ENCODE measurements at places on chromosomes 6 and 20. TPM values are rescaled to one million over a fixed set of nuclear protein-coding genes. Genes with fewer than 3 reads are reported as not detected.
A peak's percentile ranks its signal among the peaks of the same experiment; 100 is the strongest.

DNA sequence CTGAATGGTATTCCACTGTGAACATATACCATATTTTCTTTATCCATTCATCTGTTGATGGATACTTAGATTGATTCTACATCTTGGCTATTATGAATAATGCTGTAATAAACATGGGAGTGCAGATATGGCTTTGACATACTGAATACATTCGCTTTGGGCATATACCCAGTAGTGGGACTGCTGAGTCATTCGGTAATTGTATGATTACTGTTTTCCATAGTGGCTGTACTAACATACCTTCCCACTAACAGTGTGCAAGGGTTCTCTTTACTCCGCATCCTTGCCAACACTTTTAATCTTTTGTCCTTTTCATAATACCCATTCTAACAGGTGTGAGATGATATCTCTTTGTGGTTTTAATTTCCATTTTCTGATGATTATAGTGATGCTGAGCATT is 98.2 kb upstream of the ESR1 start:
- no peak overlapping the region for H3K27ac ChIP-seq
- H3K4me3 ChIP-seq: no peak overlapping the region
- DNase-seq: no peak
- 0 out of 2 replicates have a peak, but pooled peaks cover 2% of the 10 kb centered on the region for H3K27me3 ChIP-seq

DNA sequence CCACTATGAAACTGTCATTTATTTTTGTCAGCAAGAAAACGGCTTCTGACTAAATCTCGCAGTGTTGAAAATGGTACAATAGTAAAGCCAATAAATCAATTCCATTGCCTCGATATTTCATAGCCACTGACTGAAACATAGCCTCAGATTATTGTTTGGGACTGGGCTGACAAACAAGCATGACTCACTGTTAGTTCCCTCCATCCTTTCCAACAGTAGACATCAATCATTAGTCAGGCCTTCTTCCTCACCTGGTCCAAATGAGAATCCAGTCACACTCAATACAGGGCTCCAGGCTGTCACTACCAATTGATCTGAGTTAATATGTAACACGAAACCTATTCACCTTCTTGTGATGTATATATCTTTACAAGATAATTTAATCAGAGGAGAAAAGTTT is 66.1 kb downstream of the ADGRB3 start:
- H3K4me1 ChIP-seq: peaks cover 27% of the 10 kb centered on the region
- no peaks in the 10 kb centered on the region for H3K36me3 ChIP-seq
- no peaks in the 10 kb centered on the region for H3K27me3 ChIP-seq
- DNase-seq: no peak
- H3K4me3 ChIP-seq: no peak overlapping the region

The GMPR gene
- 2.4 TPM for total RNA-seq

The RAB5IF gene
- total RNA-seq: 88.4 TPM

DNA sequence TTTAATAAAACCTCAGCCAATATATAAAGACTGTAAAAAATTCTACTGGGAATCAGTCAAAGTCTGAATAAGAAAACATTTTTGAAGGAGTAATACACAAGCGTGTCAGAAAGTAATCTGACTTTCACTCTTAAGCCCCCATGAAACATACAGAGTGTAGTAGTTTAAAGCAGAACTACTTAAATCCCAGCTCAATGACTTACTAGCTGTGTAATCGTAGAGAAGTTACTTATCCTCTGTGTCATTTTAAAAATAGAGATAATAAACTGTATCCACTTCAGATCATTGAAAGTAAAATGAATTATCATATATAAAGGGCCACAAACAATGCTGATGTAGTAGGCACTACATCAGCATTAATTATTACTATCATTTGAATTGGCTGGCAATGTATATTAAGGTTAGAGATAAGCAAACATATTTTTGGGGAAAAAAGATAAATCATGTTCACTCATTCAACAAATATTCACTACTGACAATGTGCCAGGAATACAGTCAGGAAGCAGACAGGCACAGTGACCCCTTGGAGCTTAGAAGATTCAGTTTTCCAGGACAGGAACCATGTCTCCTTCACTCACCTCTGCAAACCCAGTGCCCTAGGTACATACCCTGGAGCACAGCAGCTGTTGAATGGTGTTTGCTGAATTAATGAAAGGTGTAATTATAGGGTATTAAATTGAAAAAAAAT is 14.4 kb downstream of the REPS1 start:
- H3K4me1 ChIP-seq: peaks cover 79% of the 10 kb centered on the region
- no peak overlapping the region for H3K4me3 ChIP-seq
- no peak overlapping the region for H3K27ac ChIP-seq
- no peaks in the 10 kb centered on the region for H3K27me3 ChIP-seq

The COL11A2 gene
- 4.4 TPM for total RNA-seq

- peak overlapping the region; percentile 61 for H3K4me3 ChIP-seq
- no peak for DNase-seq
- H3K4me1 ChIP-seq: peaks cover 21% of the 10 kb centered on the region
- H3K36me3 ChIP-seq: peaks cover 12% of the 10 kb centered on the region
These were observed 113.9 kb downstream of the HFE start for GRCh38 chr6:26200918-26201721.

DNA sequence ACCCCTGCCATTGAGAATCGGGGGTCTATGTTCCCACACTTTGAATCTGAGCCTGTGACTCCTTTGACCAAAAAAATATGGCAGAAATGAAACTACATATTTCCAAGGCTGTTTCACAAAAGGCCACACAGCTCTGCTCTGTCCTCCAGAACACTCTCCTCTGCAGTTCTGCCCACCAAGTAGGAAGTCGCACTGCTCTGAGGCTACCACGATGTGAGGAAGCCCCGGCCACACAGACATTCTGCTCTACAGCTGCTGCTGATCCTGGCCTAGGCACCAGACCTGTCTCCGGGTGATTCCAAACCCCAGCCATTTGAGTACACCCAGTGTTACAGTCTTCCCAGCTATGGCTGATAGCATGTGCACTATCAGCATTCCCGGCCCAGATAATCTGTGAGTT is 85.1 kb downstream of the LYRM4 start:
- H3K4me3 ChIP-seq: no peak overlapping the region
- H3K27ac ChIP-seq: no peak overlapping the region
- no peaks in the 10 kb centered on the region for H3K27me3 ChIP-seq
- no peak for DNase-seq

DNA sequence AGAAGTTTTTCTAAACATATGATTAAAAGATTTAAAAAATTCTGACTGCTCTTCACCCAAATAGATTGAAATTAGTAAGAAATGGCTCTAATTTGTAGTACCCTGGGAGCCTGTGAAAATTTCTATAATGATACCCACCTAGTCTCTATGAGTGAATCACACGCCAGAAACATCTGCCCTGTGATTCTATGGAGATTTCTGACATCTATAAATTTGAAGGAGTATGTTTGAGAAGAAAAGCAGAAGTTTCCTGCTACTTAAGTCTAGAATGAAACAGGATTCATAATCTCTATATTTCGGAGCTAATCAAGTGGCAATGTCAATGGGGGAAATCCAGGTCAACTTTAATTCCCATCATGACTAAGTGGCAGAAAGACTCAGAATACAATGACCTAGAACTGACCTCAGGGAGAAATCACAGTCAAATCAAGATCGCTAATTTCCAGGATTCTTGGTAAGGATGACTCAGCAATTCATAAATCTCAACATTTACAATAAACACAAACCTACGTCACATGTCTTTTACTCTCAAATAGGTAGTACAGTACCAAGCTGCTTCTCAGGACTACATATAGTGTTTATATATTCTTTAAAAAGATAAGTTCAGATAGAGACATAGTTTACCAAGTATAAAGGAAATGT is 186.2 kb upstream of the TNFAIP3 start:
- no peaks in the 10 kb centered on the region for H3K4me1 ChIP-seq
- no peak overlapping the region for H3K27ac ChIP-seq
- DNase-seq: no peak
- H3K4me3 ChIP-seq: no peak overlapping the region
- H3K27me3 ChIP-seq: no peaks in the 10 kb centered on the region

DNA sequence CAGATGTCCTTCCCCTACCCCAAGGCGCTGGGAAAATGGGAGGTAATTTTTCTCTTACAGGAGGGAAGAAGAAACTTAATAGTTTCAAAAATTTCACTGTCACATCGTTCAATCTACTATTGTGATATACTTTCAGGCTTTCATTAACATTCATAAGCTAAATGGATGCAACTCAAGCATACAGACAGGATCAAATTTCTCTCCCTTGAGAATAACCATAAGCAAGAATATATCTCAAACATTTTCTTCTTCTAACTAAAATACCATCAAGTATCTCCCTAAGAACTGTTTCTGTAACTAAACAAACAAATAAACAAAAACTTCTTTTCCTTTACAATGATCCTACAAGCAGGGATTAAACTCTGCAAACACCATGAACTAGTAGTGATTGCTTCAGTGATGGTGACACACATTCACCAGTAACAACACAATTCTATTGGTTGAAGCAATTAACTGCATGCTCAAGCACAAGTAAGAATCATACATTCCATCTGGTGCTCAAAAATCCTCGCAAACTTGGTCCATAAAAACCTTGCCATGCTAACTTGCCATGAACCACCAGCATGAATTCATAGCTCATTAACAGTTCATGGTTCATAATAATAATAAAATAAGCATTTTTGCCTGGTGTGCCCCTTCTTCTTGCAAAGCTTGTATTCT is 183.8 kb downstream of the PTPRK start:
- peaks cover 27% of the 10 kb centered on the region for H3K4me1 ChIP-seq
- no peaks in the 10 kb centered on the region for H3K36me3 ChIP-seq
- H3K27me3 ChIP-seq: no peaks in the 10 kb centered on the region
- DNase-seq: no peak

- H3K36me3 ChIP-seq: no peaks in the 10 kb centered on the region
- no peaks in the 10 kb centered on the region for H3K4me1 ChIP-seq
- no peaks in the 10 kb centered on the region for H3K27me3 ChIP-seq
- no peak overlapping the region for H3K27ac ChIP-seq
- no peak overlapping the region for H3K4me3 ChIP-seq
- DNase-seq: no peak
These were observed 138.4 kb upstream of the TENT5A start for GRCh38 chr6:81890846-81891245.

DNA sequence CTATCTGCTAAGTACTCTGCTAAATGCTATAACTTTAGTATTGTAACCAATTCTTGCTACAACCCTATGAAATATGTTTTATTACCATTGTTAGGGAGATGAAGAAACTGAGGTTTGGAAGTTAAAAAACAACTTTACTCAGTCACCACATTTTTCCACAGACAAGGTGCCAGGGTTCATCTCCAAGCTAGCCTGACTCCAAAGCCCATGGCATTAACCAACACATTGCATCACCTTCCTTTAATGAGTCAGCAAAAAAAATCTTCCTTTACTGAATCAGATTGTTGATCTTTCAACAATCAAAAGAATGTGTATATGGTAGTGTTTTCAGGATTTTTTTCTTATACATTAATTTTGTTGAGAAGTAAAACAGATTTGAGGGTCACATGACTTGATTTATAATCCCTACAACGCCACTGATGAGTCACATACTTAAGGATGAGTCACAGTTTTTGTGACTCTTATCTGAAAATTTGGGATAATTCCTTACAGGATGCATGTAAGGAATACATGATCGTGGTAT is 41.5 kb downstream of the MAN1A1 start:
- no peaks in the 10 kb centered on the region for H3K36me3 ChIP-seq
- peaks cover 18% of the 10 kb centered on the region for H3K4me1 ChIP-seq

- H3K4me1 ChIP-seq: peaks cover 40% of the 10 kb centered on the region
- H3K36me3 ChIP-seq: peaks cover 10% of the 10 kb centered on the region
- H3K27ac ChIP-seq: peak overlapping the region; percentile 15
- no peak overlapping the region for H3K4me3 ChIP-seq
These were observed 622.8 kb upstream of the EPHA7 start for GRCh38 chr6:94041945-94042709.

GRCh38 chr20:14757728-14758127 is 420.3 kb upstream of the FLRT3 start:
- H3K36me3 ChIP-seq: no peaks in the 10 kb centered on the region
- peak; percentile 47 for DNase-seq
- H3K27me3 ChIP-seq: no peaks in the 10 kb centered on the region
- no peak overlapping the region for H3K4me3 ChIP-seq
- peaks cover 17% of the 10 kb centered on the region for H3K4me1 ChIP-seq

DNA sequence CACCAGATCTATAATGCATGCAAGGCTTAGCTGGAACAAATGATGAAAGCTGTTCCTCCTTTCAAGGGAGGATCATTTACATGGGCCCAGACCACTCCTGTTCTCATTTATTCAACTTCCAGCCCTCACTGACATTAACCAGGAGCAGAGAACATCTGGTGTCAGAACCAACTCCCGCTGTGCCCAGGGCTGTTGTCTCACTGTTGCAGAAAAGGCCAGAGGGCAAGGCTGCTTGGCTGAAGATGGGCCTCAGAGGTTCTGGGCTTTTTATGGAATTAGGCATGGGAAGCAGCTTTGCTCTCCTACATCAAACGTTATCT is 164.2 kb downstream of the GMPR start:
- H3K4me1 ChIP-seq: no peaks in the 10 kb centered on the region
- H3K36me3 ChIP-seq: no peaks in the 10 kb centered on the region
- no peak for DNase-seq
- H3K4me3 ChIP-seq: no peak overlapping the region

GRCh38 chr20:45290677-45291355 is 15.8 kb upstream of the RBPJL start:
- H3K27me3 ChIP-seq: peaks cover 62% of the 10 kb centered on the region
- no peak overlapping the region for H3K4me3 ChIP-seq
- H3K36me3 ChIP-seq: peaks cover 12% of the 10 kb centered on the region
- peak; percentile 85 for DNase-seq
- H3K4me1 ChIP-seq: peaks cover 7% of the 10 kb centered on the region

DNA sequence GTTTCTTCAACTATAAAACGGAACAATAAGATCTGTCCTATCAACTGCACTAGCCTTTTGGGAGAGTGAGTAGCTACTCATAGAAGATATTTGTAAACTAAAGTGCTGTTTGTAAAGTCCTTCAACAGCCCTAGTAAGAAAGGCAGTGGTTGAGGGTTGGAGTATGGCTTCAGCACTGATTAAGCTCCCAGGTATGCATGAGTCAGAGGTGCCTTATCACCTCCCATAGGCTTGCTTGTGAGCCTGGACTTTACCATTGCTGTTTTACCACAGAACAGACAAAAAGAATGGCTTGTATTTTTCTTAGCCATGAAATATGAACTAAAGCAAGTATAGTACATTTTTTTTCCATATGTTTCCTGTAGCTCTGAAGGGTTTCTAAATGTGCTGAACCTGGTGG is 44.1 kb downstream of the SAMD3 start:
- no peak for DNase-seq
- no peaks in the 10 kb centered on the region for H3K27me3 ChIP-seq
- H3K4me3 ChIP-seq: no peak overlapping the region
- H3K27ac ChIP-seq: no peak overlapping the region
- H3K4me1 ChIP-seq: no peaks in the 10 kb centered on the region
- H3K36me3 ChIP-seq: peaks cover 6% of the 10 kb centered on the region

DNA sequence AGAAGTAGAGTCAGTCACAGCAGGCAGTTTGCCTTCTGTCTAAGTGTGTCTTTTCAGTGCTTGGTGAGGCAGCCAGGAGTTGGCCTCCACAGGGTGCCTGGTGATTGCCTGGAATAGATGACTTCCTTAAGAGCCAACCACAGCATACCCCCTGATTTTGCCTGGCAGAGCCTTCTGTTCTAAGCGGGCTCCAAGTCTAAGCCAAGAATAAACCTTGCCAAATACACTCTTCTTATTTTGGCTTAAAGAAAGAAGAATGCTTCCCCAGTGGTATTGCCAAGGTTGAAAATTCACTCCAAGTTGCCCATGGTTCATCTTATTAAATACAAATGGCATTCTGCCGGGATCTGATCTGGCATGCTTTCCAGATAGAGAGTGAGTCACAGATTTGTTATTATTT is 1424.8 kb upstream of the EYS start:
- peaks cover 3% of the 10 kb centered on the region for H3K4me1 ChIP-seq
- H3K4me3 ChIP-seq: no peak overlapping the region
- H3K27ac ChIP-seq: no peak overlapping the region
- H3K36me3 ChIP-seq: no peaks in the 10 kb centered on the region
- H3K27me3 ChIP-seq: no peaks in the 10 kb centered on the region

The TBXT gene
- 0.15 TPM for total RNA-seq
